ENCODE measurements at places on chromosomes 3 and 15.

DNA sequence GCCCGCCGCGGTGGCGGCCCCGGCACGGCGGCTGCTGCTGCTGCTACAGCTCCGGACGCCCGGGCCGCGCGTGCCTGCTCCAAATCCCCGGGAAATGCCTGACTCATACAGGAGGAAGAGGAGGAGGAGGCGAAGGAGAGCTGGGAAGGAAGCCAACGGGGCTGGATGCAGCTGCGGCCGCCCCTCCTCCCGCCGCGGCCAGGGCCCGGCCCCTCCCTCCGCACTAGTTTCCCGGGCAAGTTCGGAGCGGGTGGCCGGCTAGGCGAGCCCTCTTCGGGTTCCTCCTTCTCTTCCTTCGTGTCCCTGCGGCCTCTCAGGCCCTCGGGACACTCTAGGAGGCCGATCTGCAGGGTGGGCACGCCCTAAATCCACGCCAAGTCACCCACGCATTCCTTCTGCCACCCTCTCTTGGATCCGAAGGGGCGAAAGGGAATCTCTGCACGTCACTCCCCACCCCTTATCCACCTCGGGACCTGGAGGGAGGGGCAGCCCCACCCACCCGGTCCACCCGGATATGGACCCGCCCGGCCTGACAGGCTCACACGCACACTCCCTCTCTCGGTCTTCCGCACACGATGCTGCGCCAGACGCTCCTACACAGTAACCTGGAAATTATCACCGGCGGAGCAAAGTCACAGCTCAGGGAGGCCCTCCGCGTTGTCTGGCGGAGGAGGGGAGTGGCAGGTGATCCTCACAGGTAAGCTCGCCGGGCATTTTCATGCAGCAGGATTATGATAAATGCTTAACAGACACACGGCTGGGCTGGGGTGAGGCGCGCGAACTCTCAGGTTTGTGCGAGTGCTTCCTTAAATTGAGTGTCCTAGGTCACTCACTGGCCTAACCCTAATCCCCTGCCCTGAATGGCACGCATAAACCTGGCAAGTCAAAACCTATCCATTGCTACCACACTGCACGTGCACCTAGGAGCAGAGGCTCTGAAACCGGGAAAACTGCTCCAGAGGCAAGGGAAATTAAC is at the start of the genes OSBPL10 and ZNF860:
Gene OSBPL10 (minus strand): TSS at position 57 of the 976 bp plus-strand sequence. CDS start 83 bp downstream, outside the sequence.
Gene ZNF860 (plus strand): TSS at position 545 of the 976 bp plus-strand sequence. CDS start 7,330 bp downstream, outside the sequence.
- DNase-seq = peak; percentile 14

GRCh38 chr3:54755756-54756155 is 172.1 kb downstream of the LRTM1 start:
- DNase-seq = no peak

DNA sequence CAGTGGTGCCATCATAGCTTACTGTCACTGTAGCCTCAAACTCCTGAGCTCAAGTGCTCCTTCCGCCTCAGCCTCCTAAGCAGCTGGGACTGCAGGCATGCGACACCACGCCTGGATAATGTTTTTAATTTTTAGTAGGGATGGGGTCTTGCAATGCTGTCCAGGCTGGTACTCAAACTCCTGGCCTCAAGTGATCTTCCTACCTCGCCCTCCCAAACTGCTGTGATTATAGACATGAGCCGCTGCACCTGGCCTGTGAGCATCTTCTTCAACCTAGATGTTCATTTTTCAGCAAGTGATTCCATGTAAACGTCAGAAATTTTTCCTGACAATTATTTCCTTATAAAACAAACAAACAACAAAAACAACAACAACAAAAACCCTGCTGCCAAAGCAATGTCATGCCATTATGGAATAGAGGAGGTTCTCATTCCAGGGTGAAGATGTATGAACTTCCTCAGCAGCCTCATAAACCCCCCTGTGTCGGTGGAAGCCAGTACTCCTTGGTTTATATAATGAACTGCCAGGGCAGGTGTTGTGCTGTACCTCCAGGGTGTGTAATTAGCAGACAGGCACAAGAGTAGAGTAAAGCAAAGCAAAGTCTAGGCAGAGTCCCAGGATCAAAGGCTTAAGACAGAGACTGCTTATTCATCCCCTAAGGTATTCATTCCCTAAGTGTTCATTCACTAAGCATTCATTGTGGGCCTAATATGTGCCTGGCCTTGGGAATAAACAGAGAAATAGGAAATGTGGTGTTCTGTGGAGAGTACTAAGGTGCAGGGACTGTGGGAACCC is 44.6 kb downstream of the NR2C2 start:
- no peak for DNase-seq

DNA sequence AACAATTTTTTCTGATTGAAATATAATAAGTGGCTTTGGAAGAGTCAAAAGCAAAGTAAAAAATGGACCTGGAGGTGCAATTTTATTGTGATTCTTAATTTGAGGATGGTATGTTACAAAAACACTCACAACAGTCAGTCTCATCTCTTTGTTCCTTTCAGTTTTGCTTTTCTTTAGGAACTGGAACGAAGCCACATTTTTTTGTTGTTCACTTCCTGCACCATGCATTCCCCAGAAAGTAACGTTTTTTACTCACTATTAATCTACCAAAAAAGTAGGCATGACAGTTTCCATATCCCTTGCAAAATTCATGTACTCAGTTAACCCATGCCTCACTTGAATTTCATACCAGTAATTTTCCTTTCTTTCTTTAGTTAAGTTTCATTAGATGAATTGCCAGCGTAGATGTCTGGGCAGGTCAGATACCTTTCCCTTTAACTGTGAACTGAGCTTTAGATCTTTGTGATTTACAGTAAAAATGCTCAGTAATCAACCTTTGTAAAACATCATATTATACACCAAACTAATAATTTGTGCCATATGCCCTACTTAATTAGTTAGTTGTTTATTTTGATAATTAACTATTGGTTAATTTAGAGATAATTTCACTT is 384.3 kb downstream of the ROBO1 start:
- DNase-seq = no peak

DNA sequence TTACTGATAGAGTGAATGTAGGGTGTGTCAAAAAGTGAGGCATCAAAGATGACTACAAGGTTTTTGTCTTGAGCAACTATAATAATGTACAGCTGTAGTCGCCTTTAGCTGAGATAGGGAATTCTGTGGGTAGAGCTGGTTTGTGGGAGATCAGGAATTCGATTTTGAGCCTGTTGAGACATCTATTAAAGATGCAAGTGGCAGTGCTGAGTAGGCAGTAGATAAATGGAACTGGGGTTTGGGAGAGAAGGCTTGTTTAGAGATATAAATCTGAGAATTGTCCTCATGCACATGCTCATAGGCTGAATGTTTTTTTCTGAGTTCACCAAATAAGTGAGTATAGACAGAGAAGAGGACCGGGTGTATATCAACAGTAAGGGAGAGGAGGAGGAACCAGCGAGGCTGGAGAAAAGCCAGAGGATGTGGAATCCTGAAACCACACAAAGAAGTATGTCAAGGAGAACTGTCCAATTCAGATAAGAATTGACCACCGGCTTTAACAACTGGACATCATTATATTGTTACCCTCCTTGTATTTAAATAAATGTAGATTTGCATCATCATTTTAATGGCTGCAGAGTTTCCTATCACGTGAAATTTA is 146.0 kb upstream of the TNIK start:
- no peak for DNase-seq

GRCh38 chr15:66644000-66644787 is 57.8 kb upstream of the SMAD6 start:
- no peak for DNase-seq

- DNase-seq = no peak
Observed at GRCh38 chr15:28080386-28080785, 18.7 kb downstream of the OCA2 start.

DNA sequence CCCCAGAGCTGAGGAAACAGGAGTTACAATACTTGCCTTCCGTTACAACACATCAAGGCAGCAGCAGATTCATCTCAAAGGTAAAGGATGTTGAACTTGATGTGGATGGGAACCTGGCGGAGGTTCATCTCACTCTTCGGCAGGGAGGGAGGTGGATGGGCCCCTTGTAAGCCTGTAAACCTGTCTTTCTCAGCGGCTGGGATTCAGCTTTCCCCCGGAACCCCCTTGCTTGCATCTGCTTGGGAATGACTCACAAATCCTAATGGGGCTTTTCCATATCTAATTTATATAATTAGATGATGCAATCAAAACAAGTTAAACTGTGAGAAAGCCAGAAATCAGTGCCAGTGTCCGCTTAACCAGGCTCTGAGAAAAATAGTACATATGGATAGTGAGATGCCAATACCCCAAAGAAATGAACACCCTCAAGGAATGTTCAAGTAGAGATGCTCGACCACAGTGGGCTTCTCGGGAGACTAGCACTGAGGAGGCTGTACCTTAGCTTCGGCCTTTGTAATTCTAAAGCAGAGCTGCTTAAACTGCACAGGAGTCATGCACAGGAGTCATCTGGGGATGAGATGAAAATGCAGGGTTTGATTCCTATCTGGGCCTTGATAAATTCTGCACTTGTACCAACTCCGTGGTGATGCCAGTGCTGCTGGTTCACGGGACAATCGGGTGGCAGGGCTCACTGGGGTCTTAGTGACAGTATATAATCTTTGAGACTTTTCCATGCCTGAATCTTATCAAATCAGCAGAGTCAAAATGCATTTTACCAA is 2.2 kb upstream of the FAM240A start:
- no peak for DNase-seq

GRCh38 chr3:124202754-124203153 is 210.8 kb upstream of the ROPN1 start:
- DNase-seq = peak; percentile 57

- no peak for DNase-seq
Observed at GRCh38 chr3:101466465-101467309, 46.3 kb downstream of the SENP7 start.

GRCh38 chr3:2655229-2655701 is 454.9 kb downstream of the IL5RA start:
- DNase-seq = no peak

DNA sequence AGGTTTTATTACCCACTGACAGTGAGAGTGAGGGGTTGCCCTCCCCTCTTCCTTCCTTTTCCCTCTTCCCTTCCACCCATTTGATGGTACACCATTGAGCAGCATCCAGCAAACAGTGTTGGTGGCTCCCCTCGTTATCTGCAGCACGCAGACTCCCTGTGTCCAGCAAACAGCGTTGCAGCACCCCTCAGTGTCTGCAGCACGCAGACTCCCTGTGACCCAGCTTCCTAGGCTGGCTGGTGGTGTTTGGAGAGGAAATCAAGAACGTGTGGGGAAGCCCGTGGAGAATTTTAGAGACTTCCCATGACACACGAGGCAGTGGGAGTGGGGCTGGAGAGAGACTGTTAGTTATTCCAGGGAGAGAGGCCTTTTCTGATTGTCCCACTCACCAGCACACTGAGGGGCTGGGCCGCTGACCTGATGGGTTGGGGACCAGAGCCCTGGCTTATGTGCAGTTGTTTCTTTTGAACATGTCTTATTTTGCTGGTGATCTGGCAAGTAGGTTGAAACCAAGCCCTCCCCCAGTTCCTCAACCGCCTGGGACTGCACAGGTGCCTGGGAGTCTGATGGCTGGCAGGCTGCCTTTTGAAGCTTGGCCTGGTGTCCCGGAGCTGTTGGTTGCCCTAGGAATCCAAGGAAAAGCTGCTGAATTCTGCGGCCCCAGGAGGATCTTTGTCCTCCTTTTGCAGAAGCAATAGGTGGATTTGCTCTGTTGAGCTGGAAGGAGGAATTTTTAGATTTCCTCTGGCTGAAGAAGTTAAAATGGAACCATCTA is 19.0 kb downstream of the APBA2 start:
- no peak for DNase-seq

DNA sequence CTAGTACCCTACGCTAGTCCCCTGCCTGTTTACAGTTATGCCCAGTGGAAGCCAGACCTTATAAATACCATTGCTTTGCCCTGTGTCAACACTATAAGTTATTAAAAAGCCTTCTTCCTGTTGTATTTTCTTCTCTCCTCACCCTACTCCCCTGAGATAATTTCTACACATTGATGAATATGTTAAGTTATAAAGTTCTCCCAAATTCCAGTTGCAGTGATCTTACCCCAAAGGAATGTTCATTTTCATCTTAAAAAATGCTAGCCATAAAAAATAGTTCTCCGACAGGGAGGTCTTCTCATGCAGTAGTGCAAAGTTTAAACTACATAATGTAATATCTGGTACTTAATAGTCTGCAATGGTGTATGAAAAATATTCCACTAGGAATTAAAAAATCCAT is 58.6 kb downstream of the MAP2K5 start:
- no peak for DNase-seq

DNA sequence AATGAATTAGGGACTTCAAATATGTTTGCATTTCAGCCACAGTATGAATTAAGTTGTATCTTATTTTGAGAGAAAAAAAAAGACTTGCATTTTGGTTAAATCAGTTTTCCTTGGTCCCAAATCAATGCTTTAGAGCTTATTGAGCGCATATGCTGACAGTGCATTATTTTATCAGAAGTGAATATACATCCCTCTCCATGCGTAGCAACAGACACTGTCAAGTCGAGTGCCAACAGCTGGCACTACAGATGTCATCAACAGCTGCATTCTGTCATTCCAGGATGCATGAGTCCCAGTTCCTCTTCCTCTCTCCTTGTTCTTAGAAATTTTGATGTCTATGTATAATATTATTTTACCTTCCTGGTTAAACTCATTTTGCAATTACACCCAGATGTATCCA is 156.1 kb upstream of the FOXB1 start:
- no peak for DNase-seq

GRCh38 chr15:42108806-42109205 is 14.4 kb upstream of the PLA2G4D start:
- no peak for DNase-seq

- no peak for DNase-seq
Observed at GRCh38 chr15:48505067-48505466, 140.4 kb downstream of the FBN1 start.

GRCh38 chr3:196139281-196139680 is 57.4 kb upstream of the TFRC start:
- DNase-seq = no peak
